ENCODE measurements at places on chromosomes 7 and 10. TPM values are rescaled to one million over a fixed set of nuclear protein-coding genes. Genes with fewer than 3 reads are reported as not detected.

DNA sequence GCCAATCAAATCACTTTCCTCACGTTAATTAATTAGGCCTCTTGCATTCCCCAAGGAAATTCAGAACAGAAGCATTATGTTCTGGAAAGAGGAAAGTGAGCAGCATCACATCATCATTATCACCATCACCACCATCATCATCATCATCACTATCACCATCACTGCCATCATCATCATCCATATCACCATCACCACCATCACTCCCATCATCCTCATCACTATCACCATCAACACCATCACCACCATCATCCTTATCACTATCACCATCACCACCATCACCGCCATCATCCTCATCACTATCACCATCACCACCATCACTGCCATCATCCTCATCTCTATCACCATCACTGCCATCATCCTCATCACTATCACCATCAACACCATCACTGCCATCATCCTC lies 31.4 kb upstream of the PLXNA4 start:
- no peak for DNase-seq
- H3K36me3 ChIP-seq: no peaks in the 10 kb centered on the region
- no peaks in the 10 kb centered on the region for H3K4me1 ChIP-seq
- H3K27me3 ChIP-seq: peaks cover 7% of the 10 kb centered on the region
- H3K4me3 ChIP-seq: no peak overlapping the region
- H3K27ac ChIP-seq: no peak overlapping the region

DNA sequence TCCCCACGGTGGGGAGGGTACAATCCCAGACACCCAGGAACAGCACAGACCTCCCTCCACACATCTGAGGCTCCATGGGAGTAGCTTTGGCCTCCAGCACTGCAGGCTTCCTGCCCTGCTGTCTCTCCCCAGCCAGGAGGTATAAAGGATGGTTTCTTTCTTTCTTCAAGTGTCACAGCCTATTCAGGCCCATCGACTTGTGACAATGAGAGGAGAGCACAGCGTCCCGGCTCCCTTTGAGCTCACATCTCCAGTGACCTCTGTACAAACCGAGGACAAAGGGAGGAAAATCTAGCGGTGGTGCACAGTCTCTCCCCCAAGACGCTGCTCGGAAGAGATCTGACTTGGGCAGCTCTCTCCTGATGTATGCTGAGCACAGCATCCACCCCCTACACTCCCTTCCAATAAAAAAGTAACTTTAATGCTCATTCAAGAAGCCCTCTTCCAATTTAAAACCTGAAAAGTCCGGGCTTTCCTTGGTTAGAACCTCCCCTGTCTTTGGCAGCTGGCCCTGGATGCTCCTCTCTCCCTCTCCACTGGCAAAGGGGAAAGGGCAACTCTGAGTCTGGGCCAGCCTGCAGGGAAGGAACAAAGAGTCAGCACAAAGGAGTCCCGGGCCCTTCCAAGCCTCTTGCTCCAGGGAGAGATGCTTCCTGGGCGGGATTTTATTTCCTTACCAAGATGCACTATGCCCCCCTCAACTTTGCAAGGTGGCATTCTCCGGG lies 18.0 kb downstream of the CHST15 start:
- H3K36me3 ChIP-seq: no peaks in the 10 kb centered on the region
- H3K27ac ChIP-seq: no peak overlapping the region
- no peak for DNase-seq

DNA sequence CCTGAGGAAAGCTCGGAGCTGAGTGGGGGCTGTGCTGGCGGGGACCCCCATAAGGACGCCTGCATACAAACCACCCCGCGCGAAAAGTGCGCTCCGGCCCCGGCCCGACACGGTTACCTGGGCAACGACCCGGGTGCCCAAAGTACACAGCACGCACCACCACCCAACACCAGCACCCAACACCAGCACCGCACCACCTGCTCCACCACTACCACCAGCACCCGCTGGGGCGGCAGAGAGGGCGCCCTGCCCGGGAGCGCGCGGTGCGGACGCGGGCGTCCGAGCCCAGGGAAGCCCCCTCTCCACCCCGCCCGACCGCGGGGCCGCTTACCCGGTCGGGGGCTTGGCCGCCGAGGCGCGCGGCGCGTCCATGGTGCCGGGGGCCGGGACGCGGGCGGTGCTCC lies 345 bp downstream of the COBL start:
- no peak overlapping the region for H3K27ac ChIP-seq
- peaks cover 45% of the 10 kb centered on the region for H3K27me3 ChIP-seq
- H3K4me3 ChIP-seq: no peak overlapping the region
- peaks cover 7% of the 10 kb centered on the region for H3K4me1 ChIP-seq
- DNase-seq: no peak

DNA sequence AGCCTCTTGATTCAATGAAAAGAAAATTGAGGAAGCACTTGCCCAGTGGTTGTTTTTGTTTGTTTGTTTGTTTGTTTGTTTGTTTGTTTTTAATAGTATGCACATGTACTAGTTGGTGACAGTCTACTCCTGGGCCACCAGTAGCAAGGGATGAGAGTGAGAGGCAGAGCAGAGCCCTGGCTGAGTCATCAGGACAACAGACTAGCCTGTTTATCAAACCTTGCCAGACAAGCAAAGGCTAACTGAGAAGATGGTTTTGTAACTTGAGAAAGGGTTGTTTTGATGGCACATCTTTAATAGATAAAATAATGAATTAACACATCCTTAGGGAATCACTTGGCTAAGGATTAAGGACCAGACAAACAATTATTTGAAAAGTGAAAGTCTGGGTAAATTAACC lies 78.1 kb downstream of the INHBA start:
- H3K4me1 ChIP-seq: no peaks in the 10 kb centered on the region
- H3K27ac ChIP-seq: no peak overlapping the region
- no peaks in the 10 kb centered on the region for H3K36me3 ChIP-seq
- DNase-seq: no peak

DNA sequence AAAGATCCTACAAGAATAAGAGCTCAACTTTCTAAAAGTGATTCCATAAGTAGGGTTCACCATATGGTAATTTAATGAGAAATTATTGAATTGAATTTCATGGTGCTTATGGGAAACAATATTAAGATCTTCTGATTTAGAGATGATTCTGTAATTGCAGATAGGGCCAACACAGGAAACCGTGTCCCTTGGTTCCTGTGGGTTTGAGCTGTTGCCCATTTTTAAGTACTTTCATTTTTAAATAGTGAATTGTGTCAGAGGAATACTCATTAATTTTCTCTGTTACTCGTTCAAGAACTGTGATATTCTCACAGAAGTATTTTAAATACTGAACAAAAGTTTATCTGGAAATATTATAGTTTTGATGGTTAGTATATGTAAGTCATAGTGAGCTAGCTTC lies 129.2 kb downstream of the SRI start:
- DNase-seq: peak; percentile 44
- H3K4me1 ChIP-seq: peaks cover 14% of the 10 kb centered on the region
- no peak overlapping the region for H3K4me3 ChIP-seq
- H3K27me3 ChIP-seq: no peaks in the 10 kb centered on the region
- H3K36me3 ChIP-seq: no peaks in the 10 kb centered on the region

DNA sequence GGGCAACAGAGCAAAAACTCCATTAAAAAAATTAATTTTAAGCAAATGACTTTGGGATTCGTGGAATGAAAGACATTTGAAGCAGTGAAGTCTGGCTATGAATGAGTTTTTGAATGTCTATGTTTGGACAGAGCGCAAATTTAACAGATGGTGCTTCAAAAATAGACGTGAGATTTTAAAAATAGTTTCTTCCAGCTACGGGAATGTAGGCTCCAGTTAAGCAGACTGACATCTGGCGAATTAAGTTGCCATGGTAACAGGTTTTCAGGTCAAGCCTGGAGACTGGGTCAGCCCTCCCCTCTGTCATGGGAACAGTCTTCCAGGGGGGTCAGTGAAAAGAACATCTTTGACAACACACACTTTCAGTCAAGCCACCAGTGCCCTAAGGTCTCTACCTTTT lies 62.0 kb downstream of the MYOF start:
- H3K36me3 ChIP-seq: no peaks in the 10 kb centered on the region
- H3K4me1 ChIP-seq: peaks cover 5% of the 10 kb centered on the region
- no peak overlapping the region for H3K27ac ChIP-seq
- no peaks in the 10 kb centered on the region for H3K27me3 ChIP-seq

PNLIPRP2 gene
- not detected for total RNA-seq

DNA sequence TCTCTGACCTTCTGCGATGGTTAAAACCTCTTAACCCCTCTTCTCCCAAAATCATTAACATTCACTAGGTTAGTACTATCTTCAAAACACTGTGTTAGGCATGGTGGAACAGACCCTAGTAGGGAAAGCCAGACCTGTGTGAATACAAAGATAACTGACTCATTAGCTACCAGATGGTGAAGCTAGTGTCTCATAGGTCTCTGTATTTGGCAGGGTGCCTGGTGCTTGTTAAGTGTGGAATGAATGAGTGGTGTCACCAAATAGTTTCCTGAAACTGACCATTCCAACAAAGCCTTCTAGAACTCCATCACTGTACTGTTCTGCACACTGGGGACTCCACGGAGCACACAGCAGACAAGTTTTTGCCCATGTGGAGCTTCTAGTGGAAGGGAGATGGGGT lies 27.7 kb upstream of the TM9SF3 start:
- peaks cover 2% of the 10 kb centered on the region for H3K36me3 ChIP-seq
- DNase-seq: no peak
- H3K4me1 ChIP-seq: peaks cover 8% of the 10 kb centered on the region
- H3K27ac ChIP-seq: no peak overlapping the region

- peak overlapping the region; percentile 76 for H3K4me3 ChIP-seq
- DNase-seq: no peak
- H3K36me3 ChIP-seq: peaks cover 45% of the 10 kb centered on the region
- peak overlapping the region; percentile 97 for H3K27ac ChIP-seq
These were observed 64.4 kb downstream of the STK17A start for GRCh38 chr7:43647339-43647672.

- H3K36me3 ChIP-seq: peaks cover 38% of the 10 kb centered on the region
- peaks cover 41% of the 10 kb centered on the region for H3K4me1 ChIP-seq
- peak overlapping the region; percentile 56 for H3K4me3 ChIP-seq
These were observed 71.5 kb downstream of the CARD11 start for GRCh38 chr7:2971914-2972834.

TRPV6 gene
- total RNA-seq: not detected

GRCh38 chr7:14855033-14855794 lies 47.3 kb downstream of the DGKB start:
- no peaks in the 10 kb centered on the region for H3K36me3 ChIP-seq
- no peak for DNase-seq
- H3K27ac ChIP-seq: no peak overlapping the region
- H3K4me1 ChIP-seq: peaks cover 3% of the 10 kb centered on the region

- no peaks in the 10 kb centered on the region for H3K36me3 ChIP-seq
- H3K27me3 ChIP-seq: no peaks in the 10 kb centered on the region
- DNase-seq: no peak
- H3K27ac ChIP-seq: no peak overlapping the region
These were observed 84.1 kb upstream of the INHBA start for GRCh38 chr7:41786944-41787343.

- peaks cover 46% of the 10 kb centered on the region for H3K4me1 ChIP-seq
- H3K27me3 ChIP-seq: no peaks in the 10 kb centered on the region
- no peak overlapping the region for H3K4me3 ChIP-seq
- H3K36me3 ChIP-seq: no peaks in the 10 kb centered on the region
- H3K27ac ChIP-seq: peak overlapping the region; percentile 75
These were observed 140.4 kb upstream of the NAMPT start for GRCh38 chr7:106425017-106425719.

DNA sequence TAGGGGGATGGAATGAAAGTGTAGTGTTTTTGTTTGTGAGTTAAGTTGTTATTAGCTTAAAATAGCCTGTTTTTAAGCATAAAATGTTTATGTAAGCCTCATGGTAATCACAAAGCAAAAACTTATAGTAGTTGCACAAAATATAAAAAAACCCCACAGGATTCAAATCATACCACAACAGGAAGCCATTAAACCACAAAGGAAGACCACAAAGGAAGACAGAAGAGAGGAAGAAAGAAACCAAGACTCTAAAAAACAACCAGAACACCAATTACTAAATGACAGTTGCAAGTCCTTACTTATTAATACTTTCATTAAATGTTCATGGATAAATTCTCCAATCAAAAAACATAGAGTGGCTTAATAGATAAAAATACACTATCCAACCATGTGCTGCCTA lies 63.6 kb downstream of the ANKRD7 start:
- H3K36me3 ChIP-seq: peaks cover 29% of the 10 kb centered on the region
- peaks cover 30% of the 10 kb centered on the region for H3K4me1 ChIP-seq
- H3K4me3 ChIP-seq: peak overlapping the region; percentile 58
- H3K27me3 ChIP-seq: peaks cover 63% of the 10 kb centered on the region
- peak overlapping the region; percentile 91 for H3K27ac ChIP-seq
- DNase-seq: no peak

- no peaks in the 10 kb centered on the region for H3K27me3 ChIP-seq
- no peak overlapping the region for H3K27ac ChIP-seq
- DNase-seq: no peak
- peaks cover 10% of the 10 kb centered on the region for H3K4me1 ChIP-seq
- H3K4me3 ChIP-seq: no peak overlapping the region
These were observed 7.4 kb downstream of the ZNF746 start for GRCh38 chr7:149490083-149490760.

GRCh38 chr10:133523631-133524203 lies 3.4 kb upstream of the CYP2E1 start:
- H3K36me3 ChIP-seq: peaks cover 4% of the 10 kb centered on the region
- H3K27me3 ChIP-seq: peaks cover 62% of the 10 kb centered on the region
- no peak overlapping the region for H3K27ac ChIP-seq
